Stimulated activated CD4-positive, alpha-beta T cell treated with anti-CD3 and anti-CD28 coated beads, Interleukin-2, amount 100 ng/mL, for 24 hours (primary cell): ENCODE measurements at places on chromosomes 13 and 19.

DNA sequence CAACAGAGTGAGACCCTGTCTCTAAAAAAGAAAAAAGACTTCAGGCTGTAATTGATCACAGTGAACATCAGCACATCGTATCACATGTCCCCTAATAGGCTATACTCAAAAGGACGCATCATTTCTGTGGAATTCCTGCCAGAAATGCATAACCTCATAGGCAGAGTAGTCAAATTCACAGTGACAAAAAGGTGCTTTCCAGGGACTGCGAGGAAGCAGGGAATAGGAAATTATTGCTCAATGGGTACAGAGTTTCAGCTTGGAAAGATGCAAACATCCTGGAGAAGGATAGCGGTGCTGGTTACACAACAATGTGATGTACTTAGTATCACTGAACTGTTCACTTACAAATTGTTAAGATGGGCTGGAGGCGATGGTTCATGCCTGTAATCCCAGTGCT lies 41.1 kb upstream of the MRI1 start:
- DNase-seq, result no peak

DNA sequence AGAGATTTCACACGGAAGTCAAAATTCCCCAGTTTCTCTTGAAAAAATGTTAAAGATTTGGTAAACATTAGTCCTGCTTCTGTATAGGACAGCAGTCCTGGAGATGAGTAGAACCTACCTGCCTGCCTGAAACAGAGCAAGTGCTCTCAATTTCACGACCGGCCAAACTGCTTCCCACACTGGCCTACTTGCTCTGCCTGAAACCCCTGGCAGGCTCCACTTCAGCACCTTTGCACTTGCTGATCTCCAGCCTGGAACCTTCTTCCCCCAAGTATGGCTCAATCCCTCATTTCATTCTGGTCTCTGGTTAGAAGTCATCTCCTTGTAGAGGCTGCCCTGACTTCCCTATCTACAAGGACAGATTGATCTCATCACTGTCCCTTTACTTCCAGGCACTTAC lies 271.4 kb downstream of the DLEU7 start:
- DNase-seq, result no peak

GRCh38 chr13:111049791-111050538 lies 65.1 kb upstream of the ARHGEF7 start:
- DNase-seq, result peak; percentile 20

DNA sequence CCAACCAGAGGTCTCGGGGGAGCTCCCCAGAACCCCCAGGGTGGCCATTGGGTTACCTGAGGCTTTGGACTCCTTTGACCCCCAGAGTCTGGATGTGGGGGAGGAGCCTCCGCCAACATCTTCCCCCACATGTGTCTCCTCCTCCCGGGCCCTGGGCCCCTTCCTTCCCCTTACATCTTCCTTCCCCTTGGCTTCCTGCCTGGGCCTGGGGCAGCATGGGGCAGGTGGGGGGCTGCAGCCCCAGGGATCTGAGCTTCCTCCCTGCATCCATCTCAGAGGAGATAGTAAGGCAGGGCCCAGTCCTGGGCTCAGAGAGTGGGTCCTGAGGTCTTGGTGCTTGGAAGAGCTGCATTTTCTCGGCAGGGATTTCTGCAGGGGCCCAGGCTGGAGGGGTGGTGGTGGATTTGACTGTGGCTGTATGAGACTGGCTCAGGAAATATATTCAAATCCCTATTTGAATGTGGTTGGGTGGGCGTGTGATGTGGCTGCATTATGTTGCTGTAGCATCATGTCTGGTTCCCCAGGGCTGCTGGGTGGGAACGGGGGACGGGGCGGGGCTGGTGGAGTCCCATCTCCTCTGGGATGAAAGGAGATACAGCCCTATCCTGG lies 919 bp downstream of the VAV1 start:
- peak; percentile 74 for DNase-seq

DNA sequence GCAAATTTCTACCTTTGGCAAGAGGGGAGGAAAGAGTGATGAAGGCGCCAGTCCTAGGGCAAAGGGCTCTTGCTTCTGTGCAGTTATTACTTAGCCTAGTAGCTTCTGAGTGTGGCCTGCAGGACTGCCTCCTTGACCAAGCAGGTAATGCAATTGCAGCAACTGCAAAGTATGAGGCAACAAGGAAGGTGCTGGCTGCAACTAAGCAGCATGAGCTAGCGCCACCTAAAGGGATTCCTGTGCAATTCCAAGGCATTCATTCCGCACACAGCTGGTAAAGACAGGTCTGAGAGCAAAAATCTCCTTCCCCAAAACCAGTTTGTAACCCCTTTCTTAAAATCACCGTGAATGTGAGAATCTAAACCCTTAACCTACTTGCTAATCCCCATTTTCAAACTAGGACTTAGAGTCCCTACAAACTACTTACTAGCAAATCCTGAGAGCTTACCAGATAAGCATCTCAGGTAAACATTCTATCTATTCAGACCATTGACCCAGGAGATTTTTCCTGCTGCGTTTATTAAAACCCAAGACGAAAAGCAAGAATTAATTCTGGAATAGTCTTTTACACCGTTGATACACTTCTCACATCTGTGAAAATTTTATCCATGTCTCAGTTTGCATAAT lies 62.9 kb downstream of the DCT start:
- DNase-seq, result no peak

DNA sequence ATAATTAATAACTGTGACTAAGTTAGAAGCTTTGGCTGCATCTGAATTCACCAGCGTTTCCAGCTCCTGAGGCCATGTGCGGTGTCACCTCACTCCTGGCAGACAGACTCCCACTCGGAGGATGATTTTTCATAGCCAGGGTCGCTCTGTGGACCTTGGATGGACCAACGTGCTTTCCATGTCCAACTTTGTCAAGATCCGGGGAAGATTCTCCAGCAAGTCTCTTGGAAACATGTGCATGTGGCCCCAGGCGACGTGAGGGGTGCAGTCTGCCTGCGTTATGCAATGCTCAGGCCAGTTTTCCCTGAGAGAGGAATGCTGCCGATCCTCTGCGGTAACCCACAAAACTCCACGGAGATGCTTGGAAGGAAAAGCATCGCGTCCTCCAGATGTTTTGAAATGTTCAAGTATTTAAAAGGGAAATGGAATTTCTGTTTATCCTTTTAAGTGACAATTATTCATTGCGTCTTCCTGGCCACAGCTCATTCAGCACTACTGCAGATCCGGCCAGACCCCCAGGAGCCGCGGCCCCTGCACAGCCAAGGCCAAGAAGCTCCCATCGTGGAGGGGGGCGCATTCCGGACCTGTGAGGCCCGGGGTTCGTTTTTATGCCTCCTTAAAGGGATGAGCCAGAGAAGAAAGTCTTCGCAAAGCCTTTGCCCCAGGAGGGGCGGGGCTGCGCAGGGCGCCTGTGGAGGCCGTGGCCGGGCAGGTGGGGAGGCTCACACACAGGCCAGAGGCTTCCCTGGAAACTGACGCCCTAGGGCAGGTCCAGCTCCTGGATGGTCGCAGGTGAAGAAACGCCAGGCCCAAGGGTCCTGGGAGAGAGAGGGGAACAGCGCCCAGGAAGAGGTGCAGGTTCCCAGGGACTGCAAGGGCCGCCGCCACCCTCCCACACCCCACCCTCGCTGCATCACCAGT lies 46.0 kb downstream of the C13orf46 start:
- no peak for DNase-seq

GRCh38 chr13:36298535-36299068 lies 988 bp upstream of the CCDC169 start:
- no peak for DNase-seq

DNA sequence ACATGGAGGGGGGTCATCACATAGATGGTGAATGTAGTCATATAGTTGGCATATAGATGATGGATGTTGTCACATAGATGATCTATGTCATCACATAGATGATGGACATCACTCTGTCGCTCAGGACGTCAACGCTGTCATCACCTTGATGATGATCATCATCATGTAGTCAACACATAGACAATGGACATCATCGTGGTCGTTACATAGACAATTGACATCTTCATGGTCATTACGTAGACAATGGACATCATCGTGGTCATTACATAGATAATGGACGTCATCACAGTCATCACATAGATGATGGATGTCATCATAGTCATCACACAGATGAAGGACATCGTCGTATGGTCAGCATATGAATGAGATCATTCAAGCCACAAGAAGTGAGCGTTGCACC lies 28.6 kb upstream of the SLC15A1 start:
- no peak for DNase-seq

GRCh38 chr19:1361601-1362386 lies 21.9 kb upstream of the NDUFS7 start:
- DNase-seq, result no peak

GRCh38 chr13:30463787-30464495 lies 1.8 kb downstream of the HMGB1 start:
- peak; percentile 75 for DNase-seq

DNA sequence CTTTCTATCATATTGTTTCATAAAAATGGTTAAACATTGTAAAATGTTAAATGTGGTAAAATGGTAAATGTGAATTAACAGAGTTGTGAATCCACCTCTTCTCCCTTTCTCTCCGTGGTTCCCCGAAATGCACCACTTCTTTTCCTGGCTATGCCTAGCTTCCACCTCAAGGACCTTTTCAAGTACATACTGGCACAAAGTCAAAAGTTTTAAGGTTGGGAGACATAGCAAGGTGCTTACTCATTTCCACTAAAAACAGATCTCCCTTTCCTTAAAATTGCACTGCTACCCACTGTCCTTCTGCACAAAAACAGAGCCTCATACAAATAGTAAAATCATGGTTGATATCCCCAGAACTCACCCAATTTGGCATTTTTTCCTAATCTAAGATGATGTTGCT lies 558.2 kb downstream of the SLITRK6 start:
- DNase-seq, result no peak

- no peak for DNase-seq
These were observed 278.9 kb upstream of the PCDH9 start for GRCh38 chr13:67509018-67509417.

DNA sequence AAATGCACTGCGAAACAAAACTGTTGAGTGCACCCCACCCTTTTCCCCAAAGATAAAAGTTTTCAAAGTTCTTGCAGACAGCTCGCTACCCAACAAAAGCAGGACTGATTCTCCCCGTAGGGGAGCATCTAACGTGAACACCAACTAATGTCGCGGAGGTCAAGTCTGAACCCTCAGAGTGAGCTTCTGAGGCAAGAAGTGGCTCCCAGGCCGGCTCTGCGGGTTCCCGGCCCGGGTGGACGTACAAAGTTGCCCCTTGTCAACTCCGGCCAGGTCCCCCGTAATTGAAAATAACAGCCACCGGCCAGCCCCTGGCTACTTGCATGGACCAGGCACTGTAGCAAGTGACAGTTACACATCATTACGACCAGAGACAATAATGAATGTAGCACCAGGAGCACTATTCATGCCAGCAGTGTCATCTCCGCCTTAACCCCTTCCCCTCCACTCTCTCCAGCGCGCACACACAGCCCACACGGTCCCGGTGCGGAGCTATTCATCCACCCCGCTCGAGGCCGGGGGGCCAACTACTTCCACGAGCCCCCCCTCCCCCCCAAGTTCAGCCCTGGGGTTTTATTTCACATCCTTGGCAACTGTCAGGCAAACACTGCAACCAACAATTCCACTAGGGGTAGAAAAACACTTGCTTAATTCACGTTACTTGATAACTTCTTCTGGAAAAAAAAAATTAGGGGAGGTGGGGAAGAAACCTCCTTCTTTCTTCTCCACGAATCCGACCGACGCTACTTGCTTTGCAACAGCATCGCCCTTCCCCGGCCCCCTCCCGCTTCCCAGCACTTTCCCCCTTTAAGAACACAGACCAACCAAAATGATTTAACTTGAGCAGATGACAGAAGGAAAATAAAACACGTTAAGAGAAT lies 1.2 kb downstream of the KLF12 start:
- peak; percentile 46 for DNase-seq

GRCh38 chr13:100895651-100896050 lies 221.1 kb upstream of the TMTC4 start:
- no peak for DNase-seq

GRCh38 chr13:46906405-46906804 lies 9.6 kb upstream of the HTR2A start:
- DNase-seq, result no peak

GRCh38 chr13:64051278-64051677 lies 2635.6 kb upstream of the PCDH20 start:
- DNase-seq, result no peak

- DNase-seq, result peak; percentile 73
These were observed 73.4 kb upstream of the UBL3 start for GRCh38 chr13:29923554-29924481.

DNA sequence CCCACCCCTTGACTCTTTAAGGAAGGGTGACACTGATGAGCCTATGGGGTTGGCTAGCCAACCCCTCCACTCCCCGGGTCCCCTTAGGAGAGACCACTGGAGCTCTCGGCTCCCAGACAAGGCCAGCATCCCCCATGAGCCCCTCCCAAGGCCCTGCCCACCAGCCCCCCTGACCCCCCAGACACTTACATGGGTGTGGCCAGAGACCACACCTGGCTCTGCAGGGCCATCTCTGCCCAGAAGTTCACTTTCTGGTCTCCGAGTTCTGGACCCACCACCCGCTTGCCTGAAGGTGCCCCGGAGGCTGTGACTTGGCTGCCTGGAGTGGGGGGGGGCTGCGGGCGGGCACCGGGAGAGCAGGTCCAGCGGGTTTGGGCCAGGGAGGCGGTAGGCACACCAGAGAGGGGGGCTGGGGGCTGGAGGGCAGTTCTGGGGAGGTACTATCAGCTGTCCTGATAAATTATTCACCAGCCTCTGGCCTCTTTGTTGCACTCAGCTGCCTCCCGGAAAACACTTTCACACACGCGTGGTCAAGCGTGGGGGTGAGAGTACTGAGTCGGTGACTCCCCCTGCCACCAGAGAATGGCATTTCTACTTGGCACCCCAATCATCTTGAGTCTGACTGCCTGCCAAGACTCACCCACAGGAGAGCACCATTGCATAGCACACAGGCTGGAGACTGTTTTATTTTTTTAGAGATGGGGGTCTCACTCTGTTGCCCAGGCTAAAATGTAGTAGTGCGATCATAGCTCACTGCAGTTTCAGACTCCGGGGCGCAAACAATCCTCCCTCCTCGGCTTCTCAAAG lies at the start of gene PALM3:
PALM3 (minus strand) TSS at position 326 of the 807 bp plus-strand sequence; CDS start at position 230, 96 bp downstream.
- DNase-seq, result no peak

DNA sequence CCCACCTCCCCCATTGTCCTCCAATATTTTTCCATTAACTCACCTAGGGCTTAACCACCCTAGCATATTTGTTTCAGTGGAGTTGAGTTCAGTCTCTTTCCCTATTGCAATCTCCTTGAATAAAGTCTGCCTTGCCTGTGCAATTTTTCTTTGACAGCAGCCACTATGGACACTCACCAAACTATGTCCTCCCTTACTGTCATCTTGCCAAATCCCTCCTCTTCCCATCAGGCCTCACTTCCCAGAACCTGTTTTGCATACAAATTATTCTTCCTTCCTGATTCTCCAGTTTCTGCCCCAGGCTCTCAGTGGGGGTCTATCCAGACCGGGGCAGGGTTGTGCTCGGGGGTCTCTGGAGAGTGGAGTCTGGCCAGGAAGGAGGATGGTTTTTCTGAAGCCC lies 2.2 kb upstream of the LYPD5 start:
- no peak for DNase-seq

DNA sequence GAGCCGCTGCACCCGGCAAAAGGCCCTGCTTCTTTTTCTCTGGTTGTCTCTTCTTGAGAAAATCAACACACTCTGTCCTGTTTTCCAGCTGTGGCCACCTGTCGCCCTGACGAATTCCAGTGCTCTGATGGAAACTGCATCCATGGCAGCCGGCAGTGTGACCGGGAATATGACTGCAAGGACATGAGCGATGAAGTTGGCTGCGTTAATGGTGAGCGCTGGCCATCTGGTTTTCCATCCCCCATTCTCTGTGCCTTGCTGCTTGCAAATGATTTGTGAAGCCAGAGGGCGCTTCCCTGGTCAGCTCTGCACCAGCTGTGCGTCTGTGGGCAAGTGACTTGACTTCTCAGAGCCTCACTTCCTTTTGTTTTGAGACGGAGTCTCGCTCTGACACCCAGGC lies 17.2 kb downstream of the LDLR start:
- DNase-seq, result no peak

- DNase-seq, result no peak
These were observed 9.7 kb downstream of the BCKDHA start for GRCh38 chr19:41407271-41407670.
